SHP77 treated with DMSO at 0.1 percent for 48 hours (cell line): ENCODE measurements at places on chromosomes 3 and 15.
A peak's percentile ranks its signal among the peaks of the same experiment; 100 is the strongest.

- DNase-seq: no peak
These were observed 87.3 kb upstream of the OXTR start for GRCh38 chr3:8856721-8857120.

- DNase-seq: peak; percentile 76
These were observed 514 bp downstream of the MBNL1 start for GRCh38 chr3:152269056-152269830.

DNA sequence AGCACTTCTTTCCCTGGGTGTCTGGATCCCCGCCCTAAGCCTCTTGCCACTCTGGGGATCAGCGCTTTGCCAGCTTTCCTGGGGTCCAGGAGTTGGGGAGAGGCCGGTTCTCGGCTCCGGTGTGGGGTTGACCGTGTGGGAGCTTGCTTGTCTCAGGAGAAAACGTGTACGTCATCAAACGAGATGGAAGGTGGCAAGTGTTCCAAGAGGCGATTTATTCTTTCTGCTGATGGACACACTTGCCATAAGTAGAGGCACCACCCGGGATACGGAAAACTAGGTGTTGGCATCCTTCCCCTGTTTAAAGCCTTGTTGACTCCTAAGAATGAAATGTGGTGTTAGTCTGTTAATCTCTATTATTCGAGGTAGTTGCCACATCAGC is 295 bp downstream of the ZWILCH start:
- DNase-seq: peak; percentile 31

GRCh38 chr15:67579967-67580366 is 37.5 kb downstream of the MAP2K5 start:
- DNase-seq: no peak

GRCh38 chr15:51758645-51759044 is 7.2 kb downstream of the TMOD2 start:
- DNase-seq: no peak

- no peak for DNase-seq
These were observed 53.6 kb downstream of the FEZF2 start for GRCh38 chr3:62319570-62320243.

DNA sequence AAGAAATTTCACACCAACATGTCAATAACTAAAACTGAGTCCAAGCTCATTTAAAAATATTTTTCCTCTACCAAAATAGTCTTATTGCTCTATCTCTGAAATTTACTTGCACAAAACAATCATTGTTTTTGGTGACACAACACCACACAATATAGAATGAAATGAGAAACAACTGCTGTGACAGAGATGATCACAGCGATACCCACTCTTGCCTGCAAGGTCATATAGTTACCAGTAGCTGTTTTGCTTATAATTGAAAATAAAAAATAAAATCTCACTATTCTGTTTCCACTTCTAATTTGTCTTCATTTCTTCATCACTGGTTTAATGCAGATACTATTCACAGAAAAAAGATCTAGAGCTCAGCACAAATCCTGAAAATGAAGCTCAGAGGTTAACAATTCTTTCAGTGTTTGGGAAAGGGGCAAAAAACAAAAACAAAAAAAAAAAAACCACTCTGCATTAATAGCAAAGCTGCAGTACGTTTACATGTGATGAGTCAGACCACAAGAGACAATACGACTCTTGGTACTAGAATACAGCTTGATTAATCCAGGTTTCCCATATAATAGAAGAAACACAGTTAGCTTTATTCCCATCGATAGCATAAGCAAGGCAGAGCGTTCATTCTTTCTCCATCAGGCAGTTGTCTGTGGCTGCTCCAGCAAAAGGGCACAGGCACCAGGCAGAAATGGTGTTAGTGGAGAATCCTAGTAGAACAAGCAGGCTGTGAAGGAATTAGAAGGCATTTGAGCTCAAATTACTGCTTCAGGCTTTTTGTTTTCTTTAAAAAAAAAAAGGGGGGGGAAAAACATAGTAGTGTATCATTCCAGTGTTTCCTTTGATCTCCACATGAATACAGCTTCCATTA is 773 bp downstream of the ANKRD28 start:
- no peak for DNase-seq

GRCh38 chr3:86961297-86961696 is 29.7 kb downstream of the VGLL3 start:
- no peak for DNase-seq

GRCh38 chr15:83873966-83874365 is 220.0 kb downstream of the ADAMTSL3 start:
- DNase-seq: no peak

- no peak for DNase-seq
These were observed 21.0 kb downstream of the BCHE start for GRCh38 chr3:165816209-165816608.

DNA sequence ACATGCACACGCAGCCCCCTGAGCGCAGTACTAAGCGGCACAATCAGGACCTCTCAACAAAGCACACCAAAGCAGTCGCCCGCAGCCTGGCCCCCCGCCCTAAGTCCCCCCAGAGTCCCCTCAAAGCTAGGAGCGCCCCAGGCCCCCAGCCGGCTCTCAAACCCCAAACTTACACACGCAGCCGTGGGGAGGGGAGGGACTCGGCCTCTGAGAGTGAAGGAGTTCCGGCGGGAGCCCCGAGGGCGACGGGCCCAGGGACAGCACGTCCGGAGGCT is 5.5 kb downstream of the GATA2 start:
- no peak for DNase-seq

GRCh38 chr3:49460188-49460890 is 9.7 kb upstream of the DAG1 start:
- DNase-seq: no peak

GRCh38 chr15:92879949-92880725 is 20.0 kb upstream of the CHD2 start:
- no peak for DNase-seq

DNA sequence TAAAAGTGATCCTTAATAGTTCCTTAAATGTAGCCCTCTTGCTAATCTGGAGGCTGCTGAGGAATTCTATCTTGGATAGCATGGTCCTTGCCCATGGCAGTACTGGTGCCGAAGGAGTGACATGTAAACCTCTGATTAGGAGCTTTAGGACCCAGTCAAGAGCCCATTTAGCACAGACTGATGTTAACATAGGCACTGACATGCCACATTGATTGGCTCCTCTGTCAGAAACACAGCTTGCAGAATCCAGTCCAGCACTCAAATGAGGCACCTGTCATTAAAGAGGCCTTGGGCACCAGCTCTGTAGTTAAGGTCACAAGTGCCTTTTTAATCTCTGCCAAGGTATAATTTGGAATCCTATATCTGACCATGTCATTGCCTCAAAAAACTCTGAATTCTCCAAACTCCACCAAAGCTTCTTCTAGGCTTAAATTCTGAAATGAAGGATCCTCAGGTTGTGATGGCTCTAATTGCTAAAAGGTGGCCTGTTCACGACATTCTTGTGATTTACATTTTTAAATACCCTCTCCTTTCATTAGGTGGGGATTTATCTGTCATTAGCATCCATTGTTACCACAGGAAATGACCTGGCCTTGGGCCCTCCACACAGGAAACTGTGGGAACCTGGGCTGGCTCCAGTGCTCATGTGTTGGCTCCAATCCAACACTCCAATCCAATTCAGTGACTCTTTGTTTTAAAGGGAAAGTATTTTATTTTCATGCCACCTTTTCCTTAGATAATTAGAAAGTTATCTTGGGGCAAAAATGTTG is 57.3 kb upstream of the RNF7 start:
- no peak for DNase-seq

DNA sequence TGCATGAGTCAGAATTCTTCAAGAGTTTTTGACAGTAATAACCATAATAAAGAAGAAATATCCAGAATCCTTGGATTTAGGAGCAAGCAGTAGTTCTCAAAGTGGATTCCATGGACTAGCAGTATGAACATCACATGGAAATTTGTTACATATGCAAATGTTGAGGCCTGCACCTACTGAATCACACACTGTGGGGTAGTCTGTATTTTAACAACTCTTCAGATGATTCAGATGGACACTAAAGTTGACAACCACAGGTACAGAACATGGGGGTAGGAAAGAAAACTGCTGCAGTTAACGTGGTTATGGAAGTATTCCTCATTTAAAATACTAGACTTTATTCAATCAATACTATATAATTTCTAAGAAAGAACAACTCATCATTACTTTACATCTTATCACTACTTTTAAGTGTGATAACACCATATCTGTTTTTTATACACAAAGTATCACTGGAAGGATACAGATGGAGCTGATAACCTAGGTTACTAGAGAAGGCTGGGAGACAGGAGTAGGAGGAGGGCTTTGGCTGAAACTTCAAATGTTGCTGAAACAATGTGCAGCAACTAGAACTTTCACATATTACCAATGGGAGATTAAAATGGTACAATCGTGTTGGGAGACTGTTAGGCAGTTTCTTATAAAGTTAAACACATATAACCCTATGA is 11.7 kb downstream of the NEDD4 start:
- DNase-seq: no peak

DNA sequence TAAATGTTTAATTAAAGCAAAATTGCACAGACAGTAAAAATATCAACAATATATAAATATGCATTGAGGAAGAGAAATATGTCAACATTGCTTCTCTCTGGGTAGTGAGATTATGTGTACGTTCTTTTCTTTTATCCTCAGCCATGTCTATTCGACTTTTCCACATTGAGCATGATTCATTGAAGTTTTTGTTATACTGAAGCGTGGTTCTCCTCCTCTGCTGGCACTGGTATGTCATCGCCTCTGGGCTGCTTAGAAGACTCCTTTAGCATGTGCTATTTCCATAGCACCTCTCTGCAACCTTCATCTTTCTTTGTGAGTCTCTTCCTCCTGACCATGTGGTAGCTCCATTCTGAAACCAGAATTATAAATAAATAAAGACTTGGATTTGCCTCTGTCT is 65.8 kb upstream of the AKAP13 start:
- no peak for DNase-seq

- no peak for DNase-seq
These were observed 38.8 kb downstream of the SPG21 start for GRCh38 chr15:64950888-64951287.

DNA sequence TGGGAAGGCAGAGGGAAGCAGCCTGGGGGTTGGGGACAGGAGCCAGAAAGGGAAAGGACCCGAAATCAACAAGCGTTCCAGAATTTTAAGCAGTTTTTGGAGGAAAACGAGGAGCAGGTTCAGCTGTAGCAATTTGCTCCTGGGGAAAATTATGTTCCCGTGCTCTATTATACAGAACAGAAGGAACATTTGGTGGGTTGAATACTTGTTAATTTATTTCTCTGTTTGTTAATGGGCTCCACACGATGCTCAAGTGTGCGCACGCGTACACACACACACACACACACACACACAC is 149.2 kb upstream of the LINGO1 start:
- DNase-seq: no peak

DNA sequence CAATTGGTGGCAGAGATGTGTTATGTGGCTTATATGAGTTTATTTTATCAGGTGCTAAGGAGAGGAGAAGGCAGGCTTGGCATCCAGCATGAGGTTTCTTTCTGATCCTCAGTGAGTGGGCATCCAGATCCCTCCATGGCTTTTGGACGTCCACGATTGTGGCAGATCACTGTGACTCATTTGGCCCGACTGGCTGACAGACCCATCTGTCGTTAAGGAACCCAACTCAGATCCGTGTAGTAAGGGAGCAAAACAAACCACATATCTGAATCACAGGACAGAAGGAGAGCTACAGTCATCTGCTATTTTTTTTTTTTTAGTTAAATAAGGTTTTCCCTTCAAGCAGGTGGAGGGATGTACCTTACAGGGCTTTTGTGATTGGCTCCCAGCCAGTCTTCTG is 197.0 kb upstream of the KCNH8 start:
- DNase-seq: no peak

- DNase-seq: no peak
These were observed 30.7 kb downstream of the MBNL1 start for GRCh38 chr3:152299249-152299976.

DNA sequence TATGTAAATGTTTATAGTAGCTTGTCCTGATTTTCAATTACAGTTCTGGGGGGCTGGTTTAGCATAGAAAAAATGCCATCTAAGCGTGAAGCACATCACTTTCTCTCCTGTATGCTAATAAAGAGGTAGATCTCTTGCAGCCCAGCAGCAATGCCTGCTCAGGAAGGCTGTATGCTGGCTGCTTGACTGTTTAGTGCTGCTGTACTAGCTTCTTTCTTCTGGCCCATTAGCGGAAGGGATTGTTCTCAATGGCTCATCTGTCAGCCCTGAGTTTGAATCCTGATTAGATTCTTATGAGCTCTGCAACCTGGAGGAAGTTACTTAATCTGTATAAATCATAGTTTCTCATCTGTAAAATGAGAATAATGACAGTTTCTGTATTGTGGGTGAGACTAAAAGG is 478.9 kb downstream of the ERC2 start:
- no peak for DNase-seq

DNA sequence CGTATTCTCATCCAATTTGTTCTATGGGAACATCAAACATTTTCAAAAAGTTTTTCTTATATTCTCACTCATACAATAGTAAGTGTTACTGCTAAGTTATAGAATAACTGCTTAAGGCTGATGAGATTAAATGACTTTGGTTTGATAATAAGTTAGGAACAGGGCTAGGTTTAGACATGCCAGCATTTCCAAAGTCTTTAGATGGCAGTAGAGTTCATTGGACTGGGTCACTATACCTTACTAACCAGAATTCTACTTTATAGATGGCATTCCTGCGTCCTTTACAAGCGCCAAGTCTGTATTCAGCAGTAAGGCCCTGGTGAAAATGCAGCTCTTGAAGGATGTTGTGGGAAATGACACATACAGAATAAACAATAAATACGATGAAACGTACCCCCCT is 21.7 kb downstream of the PLAAT1 start:
- no peak for DNase-seq

GRCh38 chr3:18501679-18502343 is 76.7 kb upstream of the SATB1 start:
- no peak for DNase-seq

DNA sequence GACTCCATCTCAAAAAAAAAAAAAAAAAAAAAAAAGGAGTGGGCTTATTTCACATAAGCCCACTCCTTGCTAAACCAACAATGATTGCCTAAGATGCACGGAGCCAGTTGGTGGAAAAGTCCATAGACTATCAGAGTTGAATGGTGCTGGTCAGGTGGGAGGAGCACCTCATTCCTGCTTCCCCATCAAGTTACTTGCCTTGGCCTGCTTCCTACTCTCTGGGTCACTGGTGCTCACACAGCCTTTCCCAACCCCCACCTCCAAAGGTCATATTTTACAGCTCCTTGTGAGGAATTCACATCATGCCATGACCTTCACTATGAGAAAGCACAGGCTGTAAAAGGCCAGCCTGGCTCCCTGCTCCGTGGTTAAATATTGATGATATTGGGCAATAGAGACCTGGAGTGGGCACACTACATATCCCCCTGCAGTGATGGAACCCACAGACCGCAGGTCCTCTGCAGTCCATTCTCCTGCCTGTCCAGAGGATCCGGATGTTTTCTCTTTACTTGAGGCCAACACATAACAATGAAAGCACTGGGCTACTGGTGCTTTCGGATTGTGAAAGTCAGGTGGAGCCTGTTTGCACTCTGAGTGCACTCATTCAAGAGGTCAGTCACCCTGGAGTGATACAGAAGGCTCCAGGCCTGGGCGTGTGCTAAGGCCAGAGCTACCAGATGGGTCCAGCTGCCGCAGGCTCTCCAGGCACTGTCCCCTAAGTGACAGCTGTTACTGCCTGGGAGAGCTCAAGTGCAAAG is at the start of gene SLC51B:
SLC51B (plus strand) TSS at position 664 of the 758 bp plus-strand sequence. CDS start 4,618 bp downstream, outside the sequence.
- peak; percentile 67 for DNase-seq

GRCh38 chr15:90706394-90707327 is 10.5 kb upstream of the BLM start:
- DNase-seq: no peak

- DNase-seq: no peak
These were observed 84.1 kb upstream of the HACD2 start for GRCh38 chr3:123668906-123669305.

GRCh38 chr15:48759921-48760320 is 50.9 kb downstream of the CEP152 start:
- no peak for DNase-seq
